Frontal cortex (tissue), 4 donors: ENCODE measurements at places on chromosomes 12 and 14. TPM values are rescaled to one million over a fixed set of nuclear protein-coding genes. Genes with fewer than 3 reads are reported as not detected.

DNA sequence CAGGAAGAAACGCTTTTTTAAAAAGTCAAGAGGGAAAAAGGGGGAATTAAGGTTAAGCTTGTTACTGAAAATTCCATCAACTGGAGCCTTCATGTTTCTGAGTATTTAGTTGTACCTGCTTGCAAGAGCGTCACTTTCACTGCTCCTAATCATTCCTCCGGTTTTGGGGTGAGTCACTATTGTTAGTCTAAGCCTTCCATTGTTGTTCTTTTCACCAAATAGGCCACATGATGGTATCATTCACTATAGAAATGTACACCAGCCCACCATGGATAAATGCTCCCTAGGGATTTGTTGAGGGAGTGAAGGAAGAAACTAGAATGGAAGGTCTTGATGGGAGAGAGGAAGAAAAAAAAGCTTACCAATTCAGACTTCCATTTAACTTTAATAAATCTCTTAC lies 3.0 kb downstream of the IL22 start:
- DNase-seq: no peak

DLK1 gene
- total RNA-seq: not detected

TEX52 gene
- total RNA-seq: not detected

DNA sequence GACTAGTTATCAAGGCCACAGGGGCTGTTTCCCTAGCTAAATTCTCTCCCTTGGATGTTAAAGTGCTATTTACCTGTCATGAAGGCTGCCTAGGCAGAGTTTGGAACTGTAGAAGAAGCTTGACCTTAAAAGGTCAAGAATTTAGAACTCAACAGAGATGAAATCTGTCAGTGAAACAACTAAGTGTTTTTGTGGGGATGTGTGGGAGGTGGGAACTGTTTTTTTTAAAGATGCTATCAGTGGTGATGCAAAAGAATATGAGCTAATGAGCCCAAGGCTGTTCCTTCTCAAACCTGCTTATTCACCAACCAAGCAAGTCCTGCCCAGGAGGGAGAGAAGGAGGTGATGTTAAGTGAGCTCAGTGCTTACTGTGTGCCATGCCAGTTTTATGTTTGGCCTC lies 40.8 kb upstream of the POC1B start:
- DNase-seq: no peak

GRCh38 chr14:92637228-92637627 lies 111.2 kb downstream of the LGMN start:
- no peak for DNase-seq

CD163L1 gene
- total RNA-seq: 5.7 TPM

DNA sequence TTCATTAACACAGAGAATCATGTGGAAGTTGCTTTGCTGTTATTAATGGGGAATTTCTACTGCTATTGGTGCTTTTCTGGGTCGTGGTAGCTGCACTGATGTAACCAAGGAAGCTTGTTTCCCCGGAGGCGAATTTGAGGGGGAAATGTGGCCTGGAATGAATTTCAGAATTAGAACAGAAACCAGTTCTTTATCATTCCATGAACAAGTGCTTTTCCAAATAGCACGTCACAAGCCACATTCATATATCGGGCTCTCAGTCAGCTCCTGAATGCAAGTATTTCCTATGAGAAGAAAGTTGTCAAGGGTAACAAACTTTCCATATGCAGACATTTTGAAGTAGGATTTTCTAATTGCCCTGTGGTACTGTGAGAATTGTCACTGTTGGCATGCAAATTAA lies 1353.2 kb downstream of the AACS start:
- DNase-seq: no peak

- peak; percentile 54 for DNase-seq
Measured at GRCh38 chr14:102694530-102695166, 82.6 kb upstream of the TRAF3 start.

GRCh38 chr14:22994762-22995275 lies 12.5 kb upstream of the AJUBA start:
- DNase-seq: no peak

TAS2R50 gene
- 3.7 TPM for total RNA-seq

KLRF1 gene
- total RNA-seq: not detected

- DNase-seq: no peak
Measured at GRCh38 chr12:386651-387050, 2.5 kb downstream of the KDM5A start.

DNA sequence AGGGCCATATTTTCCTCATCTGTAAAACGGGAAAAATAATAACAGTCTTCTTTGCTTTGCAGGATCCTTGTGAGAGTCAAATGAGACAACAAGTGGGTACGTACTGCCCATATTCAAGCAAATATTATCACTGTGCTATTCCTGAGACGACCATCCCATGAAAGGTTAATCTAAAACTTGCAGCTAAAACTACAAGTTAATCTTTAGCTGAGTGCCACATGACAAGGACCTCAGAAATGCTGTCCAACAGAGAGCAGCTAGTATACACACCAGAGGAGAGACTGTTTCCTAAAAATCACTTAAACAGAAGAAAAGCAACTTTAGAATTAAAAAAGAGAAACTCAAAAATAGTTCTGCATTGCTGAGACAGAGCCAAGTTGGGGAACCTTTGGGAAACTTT lies 162.7 kb upstream of the TMTC2 start:
- no peak for DNase-seq

RNASE3 gene
- total RNA-seq: not detected

- no peak for DNase-seq
Measured at GRCh38 chr14:72387726-72388125, 455.5 kb downstream of the RGS6 start.

DNA sequence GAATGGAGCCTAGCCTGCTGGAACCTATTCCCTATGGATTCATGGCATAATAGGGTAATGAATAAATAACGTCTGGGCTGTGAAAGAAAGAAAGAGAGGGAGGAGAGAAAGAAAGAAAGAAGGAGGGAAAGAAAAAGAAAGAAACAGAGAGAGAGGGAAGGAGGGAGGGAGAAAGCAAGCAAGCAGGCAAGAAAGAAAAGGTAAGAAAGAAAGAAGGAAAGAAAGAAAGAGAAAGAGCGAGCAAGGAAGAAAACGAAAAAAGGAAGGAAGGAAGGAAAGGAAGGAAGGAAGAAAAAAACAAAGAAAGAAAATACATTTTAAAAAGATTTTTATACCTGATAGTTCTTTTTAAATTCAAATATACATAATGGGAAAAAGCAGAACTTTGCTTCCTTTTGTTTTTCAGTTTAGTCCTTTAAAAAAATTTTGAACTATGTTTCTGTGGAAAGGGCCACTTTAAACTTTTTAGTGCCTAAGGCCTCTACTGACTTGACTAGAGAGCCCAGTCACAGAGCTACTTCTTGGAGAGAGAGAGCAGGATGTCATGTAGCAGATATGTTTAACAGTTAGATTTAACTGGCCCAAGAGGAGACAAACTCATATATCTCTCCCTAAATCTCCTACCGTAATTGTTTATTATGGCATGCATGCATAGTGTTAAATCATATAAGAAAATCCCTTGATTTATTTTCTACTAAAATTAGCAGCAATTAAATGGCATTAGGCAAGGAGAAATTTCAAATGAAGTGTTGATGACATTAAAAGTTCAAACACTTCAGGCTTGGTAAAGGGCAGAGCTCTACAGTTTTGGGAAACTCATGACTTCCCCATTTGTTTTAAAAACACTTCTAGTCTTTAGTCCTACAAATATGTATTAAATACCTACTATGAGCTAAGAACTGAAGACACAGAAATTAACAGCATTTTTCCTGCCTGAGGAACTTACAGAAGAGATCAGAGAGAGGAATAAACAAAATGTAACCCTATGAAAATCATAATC lies 305.5 kb downstream of the BCAT1 start:
- no peak for DNase-seq

PRPF40B gene
- total RNA-seq: 19.2 TPM

DNA sequence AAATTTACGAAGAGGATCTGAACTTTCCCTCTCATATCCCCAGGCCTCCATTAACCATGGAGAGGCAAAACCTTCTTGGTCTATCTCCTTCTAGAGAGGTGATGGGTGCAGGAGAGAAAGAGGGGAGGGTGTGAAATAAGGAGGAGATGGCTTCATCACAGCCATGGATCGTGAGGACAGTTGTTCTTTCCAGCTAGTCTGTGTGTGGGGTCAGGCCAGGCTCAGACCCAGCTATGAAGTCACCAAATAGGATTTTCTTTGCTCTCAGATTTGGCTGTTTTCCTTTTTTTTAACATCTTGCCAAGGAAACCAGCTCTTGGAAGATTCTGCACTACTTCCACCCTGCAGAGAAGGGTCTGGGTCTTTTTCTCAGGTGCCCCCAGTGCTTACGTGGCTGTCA lies 64.9 kb upstream of the FAM181A start:
- DNase-seq: no peak

- DNase-seq: no peak
Measured at GRCh38 chr12:52182898-52183543, 8.8 kb downstream of the KRT80 start.

- peak; percentile 67 for DNase-seq
Measured at GRCh38 chr12:49055978-49056754, 4.4 kb downstream of the KMT2D start.

CLEC1A gene
- total RNA-seq: 0.41 TPM

DNA sequence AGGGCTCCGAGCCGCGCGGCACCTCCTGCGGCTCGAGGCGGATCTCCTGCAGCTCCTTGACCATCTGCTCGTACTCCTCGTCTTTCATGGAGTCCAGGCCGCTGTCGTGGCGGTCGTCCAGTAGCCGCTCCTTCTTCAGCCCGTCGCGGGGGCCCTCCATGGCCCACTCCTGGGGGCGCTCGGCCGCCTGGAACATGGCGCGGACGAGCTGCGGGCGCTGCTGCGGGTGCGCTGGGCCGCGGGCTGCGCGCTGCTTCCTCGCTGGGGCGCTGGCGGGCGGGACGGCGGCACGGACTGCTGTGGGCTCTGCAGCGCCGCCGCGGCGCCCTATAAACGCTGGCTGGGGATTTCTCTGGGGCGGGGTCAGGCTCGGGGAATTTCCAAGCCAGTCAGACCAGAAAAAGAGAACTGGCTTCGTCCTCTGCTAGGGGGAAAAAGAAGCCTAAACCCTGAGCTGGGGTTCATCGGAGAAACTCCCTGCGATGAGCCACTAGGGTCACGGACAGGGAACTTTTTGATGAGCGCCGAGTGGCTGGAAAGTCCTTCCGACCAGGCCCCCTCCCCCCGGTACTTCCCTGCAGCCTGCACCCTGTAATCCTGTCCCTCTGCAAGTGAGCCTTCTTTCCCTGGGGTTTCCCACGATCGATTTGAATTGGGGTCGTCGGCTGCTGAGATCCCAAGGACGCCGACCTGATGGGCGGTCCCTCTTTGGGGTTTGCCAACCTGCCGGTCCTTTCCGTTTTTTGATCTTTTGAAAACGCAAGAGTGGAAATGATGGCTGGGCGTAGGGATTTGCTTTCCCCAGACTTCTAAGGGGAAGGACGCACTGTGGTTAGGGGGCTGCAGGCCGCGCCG lies at the start of gene NFKBIA:
Gene NFKBIA (minus strand): TSS at position 301 of the 855 bp plus-strand sequence. CDS start 105 bp downstream, at position 196.
- peak; percentile 79 for DNase-seq

DNA sequence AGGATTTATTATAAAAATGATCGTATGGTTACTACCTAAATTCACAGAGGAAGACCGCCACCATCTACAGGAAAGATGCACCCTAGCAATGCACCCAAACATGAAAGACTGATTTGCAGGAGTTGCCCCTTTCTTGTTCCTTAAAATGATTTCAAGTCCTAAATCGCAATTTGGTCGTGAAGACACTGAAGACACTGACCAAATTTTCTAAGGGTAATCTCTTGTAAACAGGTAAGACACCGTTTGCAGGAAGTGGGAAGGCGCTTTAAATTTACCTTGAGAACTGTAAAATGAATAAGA lies 1.0 kb downstream of the SOS2 start:
- no peak for DNase-seq

GRCh38 chr12:51005671-51006070 lies 20.5 kb downstream of the SLC11A2 start:
- DNase-seq: no peak

GRCh38 chr12:57222286-57223190 lies 5.9 kb downstream of the NXPH4 start:
- no peak for DNase-seq

DNA sequence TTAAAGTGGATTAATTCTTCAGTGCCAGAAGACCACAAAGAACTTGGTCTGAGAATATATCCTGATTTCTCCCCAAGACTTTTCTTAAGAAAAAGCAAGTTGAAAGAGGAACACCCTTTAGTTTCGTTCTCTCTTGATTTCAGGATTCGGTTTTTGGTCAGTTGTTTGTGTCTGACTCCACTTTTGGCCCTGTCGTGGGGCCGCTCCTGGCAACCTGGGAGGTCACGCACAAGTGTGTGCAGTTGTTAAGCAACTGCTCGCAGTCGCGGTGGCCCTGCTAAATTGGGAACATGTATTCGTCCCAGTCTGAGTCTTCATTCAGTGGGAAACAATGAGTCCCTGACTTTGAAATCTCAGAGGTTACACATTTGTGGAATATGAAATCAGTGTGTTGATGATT lies 68.7 kb downstream of the RGS6 start:
- no peak for DNase-seq

GRCh38 chr12:50990791-50991190 lies 35.4 kb downstream of the SLC11A2 start:
- DNase-seq: no peak

DNA sequence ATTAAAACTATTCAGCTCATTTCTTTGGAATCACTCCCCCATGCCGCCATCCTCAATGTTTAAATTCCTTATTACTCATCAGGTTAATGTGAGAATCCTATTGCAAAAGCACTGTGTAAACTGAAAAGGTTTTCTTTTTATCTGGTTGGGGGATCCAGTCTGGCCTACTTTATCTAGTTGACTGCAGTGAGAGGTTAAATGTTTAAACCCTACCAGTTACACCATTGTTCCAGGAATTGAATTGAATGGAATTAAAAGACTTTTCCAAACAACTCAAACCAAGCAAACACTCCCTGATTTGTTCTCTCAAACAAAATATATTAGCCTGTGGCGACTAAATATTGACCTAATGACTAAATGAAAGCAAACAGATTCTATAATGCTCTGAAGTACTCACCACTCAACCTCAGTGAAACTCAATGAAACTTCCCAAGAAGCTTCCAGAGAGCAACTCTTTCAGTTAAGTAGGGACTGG lies 100.5 kb downstream of the VEZT start:
- no peak for DNase-seq

DNA sequence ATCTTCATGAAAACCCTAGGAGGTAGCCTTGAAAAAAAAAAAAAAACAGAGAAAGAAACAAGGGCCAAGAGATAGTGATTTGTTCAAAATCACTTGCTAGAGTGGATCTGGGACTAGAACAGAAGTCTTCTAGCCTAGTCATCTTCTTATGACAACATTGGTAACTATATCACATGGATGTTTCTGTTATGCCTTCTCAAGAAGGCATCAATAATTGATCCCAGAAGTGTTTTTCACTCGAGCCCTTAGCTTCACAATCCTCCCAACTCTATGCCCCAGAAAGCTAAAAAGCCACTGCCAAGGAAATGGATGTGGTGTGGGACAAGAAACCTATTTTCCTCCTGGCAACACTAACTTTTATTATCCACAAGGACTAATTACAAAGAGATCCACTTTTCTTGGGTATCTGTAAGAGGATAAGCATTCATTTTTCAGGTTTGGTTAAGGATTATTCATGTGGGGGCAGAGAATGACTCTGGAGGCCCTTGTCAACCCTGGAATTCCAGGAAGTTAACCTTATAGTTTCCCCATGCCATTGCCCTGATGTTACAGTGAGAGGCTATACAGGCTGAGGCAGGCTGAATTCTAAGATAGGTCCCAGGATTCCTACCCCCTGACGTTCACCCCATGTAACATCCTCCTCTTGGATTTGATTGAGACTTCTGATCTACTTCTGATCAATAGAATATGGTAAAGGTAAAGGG lies 67.7 kb upstream of the CPM start:
- no peak for DNase-seq

- no peak for DNase-seq
Measured at GRCh38 chr12:12466157-12466556, 96.5 kb downstream of the DUSP16 start.

GRCh38 chr14:55710506-55711041 lies 130.6 kb downstream of the KTN1 start:
- DNase-seq: no peak

KLHL33 gene
- total RNA-seq: under 0.01 TPM
